ENCODE measurements at places on chromosomes 6 and 20.

DNA sequence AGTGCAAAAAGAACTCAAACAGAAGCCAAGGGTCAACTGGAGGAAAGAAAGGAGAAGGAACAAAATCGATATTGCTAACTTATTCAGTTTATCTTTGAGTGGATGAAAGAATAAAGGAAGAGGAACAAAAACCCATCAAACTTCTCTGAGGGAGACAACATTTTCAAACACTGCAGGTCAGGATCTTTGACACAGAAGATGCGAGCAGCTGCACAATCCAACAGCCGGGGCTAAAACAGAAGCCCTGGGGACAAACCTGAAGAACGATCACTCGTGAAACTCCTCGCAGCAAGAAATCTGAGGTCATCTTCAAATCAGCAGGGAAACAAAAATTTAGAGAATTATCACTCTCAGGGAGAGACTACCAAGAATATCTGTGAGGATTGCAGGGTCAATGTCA lies 14.2 kb downstream of the SLC23A2 start:
- DNase-seq: no peak

GRCh38 chr6:168939796-168940195 lies 313.9 kb downstream of the THBS2 start:
- DNase-seq: no peak

GRCh38 chr20:40427026-40427425 lies 262.0 kb downstream of the MAFB start:
- no peak for DNase-seq

DNA sequence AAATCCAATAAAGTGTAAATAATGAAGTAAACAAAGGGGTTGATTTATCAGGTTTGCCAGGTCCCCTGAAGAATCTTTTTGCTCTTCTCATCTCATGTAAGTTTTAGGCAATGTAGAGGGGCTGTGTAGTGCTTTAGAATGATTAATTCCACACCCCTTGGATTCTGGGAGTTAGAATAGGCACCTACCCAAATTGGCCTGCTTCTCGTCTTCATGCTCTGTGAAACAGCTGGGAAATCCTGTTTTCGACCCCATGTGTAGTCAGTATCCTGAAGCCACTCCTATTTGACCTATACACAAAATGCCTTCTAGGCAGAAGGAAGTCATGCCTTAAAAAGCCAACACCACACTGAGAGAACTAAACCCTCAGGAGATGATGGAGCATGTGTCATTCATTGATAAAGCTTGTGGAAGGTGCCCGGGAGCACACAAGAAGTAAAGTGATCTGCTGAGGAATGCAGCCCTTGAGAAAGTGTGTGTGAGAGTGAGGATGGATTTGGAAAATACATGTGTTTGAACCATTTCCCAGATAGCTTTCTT lies 170.9 kb downstream of the KLHL32 start:
- DNase-seq: no peak

- DNase-seq: no peak
These were observed 179.7 kb upstream of the SHLD1 start for GRCh38 chr20:5570452-5570851.

- DNase-seq: no peak
These were observed 490.0 kb downstream of the GRIK2 start for GRCh38 chr6:101883505-101883904.

DNA sequence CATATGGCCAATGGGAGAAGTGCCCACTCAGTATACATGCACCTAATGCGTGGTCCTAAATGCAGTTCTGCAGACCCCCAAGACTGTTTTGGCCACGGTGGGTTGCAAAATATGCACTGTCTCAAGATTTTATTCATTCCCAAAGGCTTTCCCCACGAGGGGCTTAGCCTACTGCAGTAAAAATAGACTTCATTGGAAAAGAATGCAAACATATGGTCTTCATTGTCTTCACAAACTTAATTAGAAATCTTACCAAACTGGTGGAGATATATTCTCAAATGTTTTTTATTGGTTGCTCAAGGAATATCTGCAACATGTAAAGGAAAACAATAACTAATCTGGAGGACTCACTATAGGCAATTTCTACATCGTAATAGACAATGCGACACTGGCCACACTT lies 31.6 kb upstream of the PRL start:
- DNase-seq: no peak

Data from thoracic aorta (tissue), 2 donors.